KG1 (cell line): ENCODE measurements at places on chromosomes 13 and 19.

- no peak for DNase-seq
Observed at GRCh38 chr19:12982648-12983047, 12.6 kb upstream of the NFIX start.

DNA sequence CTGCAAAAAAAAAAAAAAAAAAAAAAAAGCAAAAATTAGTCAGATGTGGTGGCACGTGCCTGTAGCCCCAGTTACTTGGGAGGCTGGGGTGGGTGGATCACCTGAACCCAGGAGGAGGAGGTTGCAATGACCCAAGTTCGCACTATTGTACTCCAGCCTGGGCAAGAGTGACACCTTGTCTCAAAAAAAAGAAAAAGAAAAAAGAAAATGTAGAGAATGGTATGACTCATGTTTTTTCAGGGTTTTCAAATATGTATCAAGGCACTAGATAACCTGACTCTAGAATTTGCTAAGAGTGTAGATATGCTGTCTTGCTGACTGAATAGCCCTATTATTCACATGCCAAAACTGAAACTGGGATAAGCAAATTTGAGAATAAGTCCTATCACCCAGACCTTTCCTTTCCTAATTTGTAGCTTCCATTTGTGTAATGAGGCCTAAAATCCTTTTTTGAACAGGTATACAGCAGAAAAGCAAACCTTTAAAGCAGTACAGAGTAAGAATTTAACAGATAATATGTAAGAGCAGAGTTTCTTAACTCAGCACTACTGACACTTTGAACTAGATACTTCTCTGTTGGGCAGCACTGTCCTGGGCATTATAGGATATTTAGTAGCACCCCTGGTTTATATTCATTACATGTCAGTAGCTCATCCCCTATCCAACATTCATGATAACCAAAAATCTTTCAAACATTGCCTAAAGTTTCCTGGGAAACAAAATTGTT is 108.6 kb downstream of the ELF1 start:
- no peak for DNase-seq

- DNase-seq = no peak
Observed at GRCh38 chr13:85631801-85632200, 167.4 kb downstream of the SLITRK6 start.

DNA sequence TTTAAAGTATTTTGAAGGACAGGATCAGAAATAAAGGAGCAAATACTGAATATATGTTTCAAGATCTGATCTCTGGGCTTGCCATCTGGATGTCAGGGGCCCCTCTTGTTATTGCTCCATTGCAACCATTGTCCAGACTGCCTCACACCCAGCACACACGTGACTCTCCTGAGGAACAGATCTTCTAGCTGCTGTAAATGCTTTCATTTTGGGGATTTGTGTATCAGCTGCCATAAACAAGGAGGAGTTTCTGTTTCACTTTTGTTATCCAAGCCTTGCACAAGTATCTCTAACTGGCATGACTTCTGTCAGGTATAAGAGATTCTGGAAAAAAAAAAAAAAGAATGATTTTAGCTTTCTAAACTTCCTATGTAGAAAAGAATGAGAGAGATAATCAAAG is 1624.1 kb upstream of the PRR20A start:
- DNase-seq = no peak

GRCh38 chr19:21483589-21484170 is 21.7 kb upstream of the ZNF429 start:
- peak; percentile 38 for DNase-seq

DNA sequence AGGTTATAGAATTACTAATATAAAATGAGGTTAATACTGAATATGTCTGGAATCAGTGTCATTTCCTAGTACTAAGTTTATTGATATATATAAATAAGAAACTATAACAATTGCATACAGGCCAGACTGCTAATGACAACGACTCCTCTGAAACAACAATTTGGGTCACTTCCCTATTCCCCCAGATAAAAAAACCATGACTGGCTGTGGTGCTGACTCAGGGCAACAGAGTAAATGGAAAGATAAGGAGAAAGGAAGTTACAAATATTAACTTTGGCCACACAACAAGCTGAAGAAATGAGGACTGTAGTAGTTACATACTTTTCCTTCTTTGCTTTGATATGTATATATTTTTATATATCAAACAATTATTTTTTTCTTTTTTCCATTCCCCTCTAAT is 263.7 kb upstream of the PCDH9 start:
- no peak for DNase-seq

DNA sequence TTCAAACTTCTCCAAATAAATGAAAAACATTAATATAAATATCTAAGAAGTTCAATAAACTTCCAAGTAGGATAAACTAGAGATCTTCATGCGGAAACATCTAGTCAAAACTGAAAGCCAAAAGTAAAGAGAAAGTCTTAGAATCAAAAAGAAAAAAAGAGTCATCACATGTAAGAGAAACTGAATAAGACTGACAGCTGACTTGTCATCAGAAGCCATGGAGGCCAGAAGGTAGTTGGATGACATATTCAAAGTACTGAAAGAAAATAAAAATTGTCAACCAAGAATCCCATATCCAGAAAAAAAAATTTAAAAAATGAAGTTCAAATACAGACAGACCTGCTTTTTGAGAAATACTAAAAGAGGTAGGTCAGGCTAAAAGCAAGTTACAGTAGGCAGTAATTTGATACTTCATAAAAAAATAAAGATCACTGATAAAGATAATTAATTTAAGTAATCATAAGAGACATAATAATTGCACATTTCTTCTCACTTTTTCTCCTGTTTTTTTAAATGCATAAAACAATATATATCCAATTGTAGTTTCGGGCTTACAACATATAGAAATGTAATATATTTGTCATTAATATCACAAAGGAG is 327.6 kb upstream of the PCDH9 start:
- DNase-seq = no peak

DNA sequence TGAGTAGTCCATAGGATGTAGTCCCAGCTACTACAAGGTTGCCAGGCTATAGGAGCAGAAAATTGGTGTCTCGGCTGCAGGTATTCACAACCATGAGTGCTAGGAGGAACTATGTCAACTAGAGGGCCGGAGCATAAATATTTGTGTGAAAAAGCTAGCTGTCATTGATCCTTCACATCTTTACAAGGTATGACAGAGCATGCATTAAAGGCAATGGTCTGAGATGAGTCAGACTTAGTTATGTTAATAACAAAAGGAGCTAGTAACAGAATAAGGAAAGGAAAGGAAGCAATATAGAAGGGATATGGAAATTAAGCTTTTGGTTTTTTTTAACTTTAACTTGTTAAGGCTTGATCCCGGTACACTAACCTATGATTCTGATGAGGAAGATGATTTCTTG is 40.9 kb upstream of the PSG9 start:
- DNase-seq = no peak

DNA sequence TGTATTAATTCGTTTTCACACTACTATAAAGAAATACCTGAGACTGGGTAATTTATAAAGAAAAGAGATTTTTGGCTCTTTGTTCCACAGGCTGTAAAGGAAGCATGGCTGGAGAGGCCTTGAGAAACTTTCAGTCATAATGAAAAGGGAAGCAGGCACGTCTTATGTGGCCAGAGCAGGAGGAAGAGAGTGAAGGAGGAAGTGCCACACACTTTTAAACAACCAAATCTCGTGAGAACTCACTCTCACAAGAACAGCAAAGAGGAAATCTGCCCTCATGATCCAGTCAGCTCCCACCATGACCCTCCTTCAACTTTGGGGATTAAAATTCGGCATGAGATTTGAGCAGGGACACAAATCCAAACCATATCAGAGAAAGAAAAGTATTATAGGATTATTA is 1255.9 kb upstream of the MIR17HG start:
- DNase-seq = no peak

DNA sequence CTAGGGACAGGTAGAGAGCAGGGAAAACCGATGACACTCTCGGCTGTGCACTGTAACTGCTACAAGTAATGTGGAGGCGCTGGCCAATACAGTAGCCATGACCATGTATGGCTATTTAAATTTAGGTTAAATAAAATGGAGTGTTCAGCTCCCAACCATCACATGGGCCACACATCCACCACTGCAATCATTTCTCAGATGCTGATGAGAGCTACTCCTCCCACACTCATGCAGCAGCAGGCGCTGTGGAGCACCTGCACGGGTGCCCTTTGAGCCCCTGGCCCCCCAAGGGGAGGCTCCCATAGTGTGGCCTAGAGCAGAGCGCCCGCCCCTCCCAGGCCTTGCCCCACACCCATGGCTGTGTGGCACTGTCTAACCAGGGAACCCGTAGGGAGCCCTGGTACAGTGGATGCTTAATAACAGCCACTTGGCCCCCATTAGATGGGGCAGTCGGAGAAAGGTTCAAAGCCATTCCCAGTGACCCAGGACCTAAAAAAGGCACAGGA is 6.0 kb downstream of the ACP4 start:
- no peak for DNase-seq

DNA sequence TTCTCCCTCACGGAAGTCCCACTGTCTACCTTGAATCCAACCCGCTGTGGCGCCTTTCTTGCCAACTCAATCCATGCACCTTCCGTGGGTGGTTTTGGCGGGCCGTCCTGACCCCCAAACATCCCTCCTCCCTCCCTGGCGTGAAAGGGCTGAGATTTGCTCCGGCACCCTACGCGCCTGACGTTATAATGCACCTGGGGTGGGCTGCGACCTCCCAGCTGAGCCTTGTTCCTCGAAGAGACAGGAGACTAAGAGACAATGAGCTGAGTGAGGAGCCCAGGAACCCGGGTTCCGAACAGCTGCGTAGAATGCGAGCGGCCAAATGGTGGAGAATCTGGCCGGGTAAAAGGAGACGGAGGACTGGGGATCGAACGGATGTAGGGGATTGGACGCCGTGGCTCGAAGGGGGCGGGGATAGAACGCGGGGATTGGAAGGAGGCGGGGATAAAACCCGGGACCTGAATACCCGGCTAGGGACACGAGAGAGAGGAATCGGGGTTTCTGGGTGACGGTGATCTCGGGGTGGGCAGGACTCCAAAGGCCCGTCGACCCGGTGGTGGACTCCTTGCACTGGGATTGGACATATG is at the start of gene CPT1C:
CPT1C (plus strand) TSS at position 461 of the 587 bp plus-strand sequence. CDS start 1,137 bp downstream, outside the sequence.
- no peak for DNase-seq

DNA sequence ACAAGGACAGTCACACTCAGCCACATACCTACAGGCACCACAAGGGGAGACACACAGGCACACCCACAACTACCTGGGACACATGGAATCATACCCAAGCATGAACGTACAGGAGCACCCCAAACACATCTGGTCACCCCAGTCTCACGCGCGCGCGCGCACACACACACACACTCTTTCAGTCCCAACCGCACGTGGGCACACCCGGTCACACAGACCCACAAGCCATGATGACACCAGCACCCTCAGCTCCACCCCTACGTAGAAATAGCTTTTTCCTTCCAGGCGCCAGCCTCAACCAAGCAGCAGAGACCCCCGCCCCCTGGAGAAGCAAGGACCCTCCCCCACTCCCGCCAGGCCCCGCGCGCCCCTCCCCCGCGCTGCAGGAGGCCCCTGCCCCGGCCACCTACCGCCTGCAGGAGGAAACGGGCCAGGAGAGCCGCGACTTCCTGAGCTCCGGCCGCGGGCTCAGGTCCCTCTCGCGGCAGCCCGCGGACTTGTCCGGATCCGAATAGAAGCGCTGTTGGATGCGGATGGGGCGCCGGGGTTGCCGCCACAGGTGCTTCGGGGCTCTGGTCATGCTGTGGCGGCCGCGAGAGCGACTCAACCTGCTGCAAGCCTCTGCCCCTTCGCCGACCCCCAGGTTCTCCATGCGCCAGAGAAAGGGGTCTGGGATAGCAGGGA is 6.4 kb upstream of the PDE4C start:
- no peak for DNase-seq

DNA sequence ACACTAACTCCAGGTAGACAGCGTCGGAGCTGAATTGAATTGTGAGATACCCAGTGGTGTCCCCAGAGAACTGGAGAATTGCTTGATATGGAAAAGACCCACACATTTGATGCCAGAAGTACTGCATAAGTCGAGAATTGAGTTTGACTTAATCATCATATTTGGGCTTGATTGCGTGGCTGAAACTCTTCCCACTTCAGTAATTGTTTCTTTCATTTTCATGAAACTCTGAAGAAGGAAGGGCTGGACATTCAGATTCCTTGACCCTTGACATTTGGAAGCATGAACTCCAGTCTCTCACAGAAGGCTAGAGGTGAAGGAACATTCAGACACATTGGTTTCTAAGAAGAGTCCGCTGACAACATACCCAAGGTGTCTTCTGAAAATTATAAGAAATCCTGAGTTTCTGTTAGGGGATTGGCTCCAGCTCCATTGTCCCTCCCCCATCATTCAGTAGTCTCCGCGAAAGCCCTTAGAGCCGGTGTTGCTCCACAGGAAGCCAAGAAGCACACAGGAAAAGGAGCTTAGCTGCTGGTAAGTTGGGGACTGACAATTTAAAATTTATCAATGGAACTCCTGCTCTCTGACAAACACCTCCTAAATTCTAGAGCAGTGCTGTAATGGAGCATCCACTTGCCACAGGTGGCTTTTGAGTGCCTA is at the start of gene FPR2:
FPR2 (plus strand) TSS at position 484 of the 660 bp plus-strand sequence. CDS start 7,479 bp downstream, outside the sequence.
- DNase-seq = no peak

- peak; percentile 8 for DNase-seq
Observed at GRCh38 chr19:35045667-35046300, 4.3 kb downstream of the HPN start.

- DNase-seq = no peak
Observed at GRCh38 chr19:1799695-1800342, 12.3 kb downstream of the ATP8B3 start.

- no peak for DNase-seq
Observed at GRCh38 chr13:31605076-31605860, 134.1 kb upstream of the RXFP2 start.

GRCh38 chr19:4431808-4432674 is 25.6 kb downstream of the UBXN6 start:
- DNase-seq = no peak

DNA sequence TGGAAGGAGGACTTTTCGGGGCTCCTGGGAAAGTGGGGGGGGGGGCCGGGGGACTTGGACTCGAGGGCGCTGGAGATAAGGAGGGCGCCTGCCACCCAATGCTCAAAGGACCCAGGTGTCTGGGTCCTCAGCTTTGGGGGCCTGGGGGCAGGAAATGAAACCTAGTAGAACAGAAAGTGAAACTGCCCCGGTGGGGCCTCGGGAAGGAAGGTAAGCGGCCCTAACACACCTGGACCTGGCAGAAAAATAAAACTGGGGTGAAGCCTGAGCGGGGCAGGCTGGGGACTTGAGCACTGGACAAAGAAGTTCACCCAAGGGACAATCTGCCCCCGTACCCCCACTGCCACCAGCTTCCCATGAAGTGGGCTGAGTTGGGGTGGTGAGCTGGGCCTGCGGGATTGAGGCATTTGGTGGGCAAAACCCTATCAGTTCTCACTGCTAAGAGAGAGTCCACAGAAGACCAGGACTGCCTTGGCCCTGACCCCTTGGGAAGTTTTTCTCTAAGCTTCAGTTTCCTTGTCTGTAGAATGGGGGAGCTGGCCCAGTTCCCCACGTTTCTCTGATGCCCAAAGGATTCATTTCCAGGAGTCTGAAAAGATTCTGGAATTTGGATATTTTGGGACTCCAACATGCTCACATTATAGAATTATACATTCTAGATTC is 2.3 kb downstream of the PRKD2 start:
- no peak for DNase-seq

DNA sequence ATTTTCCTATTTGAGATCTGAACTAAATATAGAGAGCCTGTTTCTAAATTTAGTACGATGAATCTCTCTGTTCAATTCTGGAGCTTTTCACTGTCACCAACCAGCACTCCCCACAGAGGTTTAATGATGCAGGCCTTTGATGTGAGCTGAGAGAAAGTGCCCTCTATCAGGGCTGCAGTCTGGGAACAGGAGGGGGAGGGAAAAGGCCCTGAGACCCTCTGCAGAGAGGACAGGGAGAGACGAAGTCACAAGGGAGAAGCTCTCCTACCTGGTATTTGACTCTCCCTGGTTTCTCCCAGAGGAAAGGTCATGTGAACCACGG is 206.8 kb upstream of the SOX1 start:
- DNase-seq = no peak
